Inflammatory macrophage treated with lipopolysaccharide for 4 hours (primary cell): ENCODE measurements at places on chromosomes 1 and 21.

DNA sequence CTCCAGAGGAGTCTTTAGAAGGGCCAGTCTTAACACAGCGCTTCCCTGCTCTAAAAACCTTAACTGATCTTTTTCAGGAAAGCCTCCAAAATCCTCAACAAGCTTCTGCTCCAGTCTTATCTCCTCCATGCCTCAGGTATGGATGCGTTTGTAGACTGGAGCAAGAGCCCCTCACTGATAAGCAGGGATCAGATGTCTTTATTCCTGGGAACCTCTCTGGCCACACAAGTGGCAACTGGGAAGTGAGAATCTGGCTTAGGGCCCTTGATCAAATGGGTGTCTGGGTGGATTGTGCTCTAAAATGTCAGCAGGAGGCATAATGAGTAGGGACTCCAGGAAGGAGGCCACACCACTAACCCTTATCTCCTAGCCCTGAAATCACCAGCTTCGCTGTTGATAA lies 1.4 kb downstream of the ZBTB8A start:
- no peak for DNase-seq

GRCh38 chr1:29991025-29991424 lies 732.4 kb downstream of the MATN1 start:
- peak; percentile 5 for DNase-seq

DNA sequence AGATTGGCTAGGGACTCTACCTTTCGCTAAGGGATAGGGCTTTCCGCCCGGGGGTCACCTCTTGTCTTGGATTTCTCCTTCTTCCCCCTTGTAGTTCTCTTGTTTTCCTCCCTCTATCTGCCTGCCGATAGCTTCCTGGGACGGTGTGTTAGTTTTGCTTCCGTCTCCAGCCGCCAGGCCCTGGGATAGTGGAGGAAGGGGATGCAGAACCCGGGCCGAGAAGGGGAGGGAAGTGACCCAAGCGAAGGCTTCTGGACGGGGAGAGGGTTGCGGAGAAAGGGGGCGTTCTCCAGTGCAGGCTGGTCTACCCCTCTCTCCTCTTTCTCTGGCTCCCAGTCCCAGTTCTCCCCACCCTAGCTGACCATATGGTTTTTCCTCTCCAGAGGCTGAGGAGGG lies 871 bp downstream of the TUFT1 start:
- DNase-seq = peak; percentile 7

DNA sequence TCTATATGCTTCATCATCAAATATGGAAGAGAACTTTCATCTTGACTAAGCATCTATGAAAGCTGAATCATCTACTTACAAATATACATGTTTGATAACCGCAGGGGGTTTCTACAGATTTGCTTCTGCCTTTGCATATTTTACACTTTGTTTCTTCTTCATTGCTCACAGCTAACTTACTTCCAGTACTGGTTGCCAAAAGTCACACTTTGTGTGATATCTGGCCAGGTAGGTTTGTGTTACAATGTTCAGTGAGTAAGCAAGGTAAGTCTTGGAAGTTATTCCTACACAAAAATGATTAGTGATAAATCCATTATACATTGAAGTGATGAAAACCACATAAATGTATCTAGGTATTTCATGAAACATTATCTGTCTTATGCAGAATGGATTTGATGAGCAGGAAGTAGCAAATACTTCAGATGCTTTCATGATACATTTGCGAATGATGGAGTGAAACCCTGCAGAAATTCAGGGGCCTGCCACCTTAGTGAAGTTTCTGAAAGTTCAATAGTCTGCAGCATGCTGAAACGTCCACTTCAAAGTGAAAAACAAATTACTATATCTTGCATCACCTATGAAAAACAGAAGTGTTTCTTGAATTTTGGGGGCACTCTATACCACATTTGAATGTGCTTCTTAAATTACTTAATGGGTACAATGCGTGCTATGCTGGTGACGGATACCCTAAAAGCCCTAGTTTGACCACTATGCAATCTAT lies 187.3 kb downstream of the ATP6V1G3 start:
- no peak for DNase-seq

- DNase-seq = no peak
These were observed 10.8 kb upstream of the ADAM30 start for GRCh38 chr1:119906927-119907652.

- DNase-seq = no peak
These were observed 36.1 kb downstream of the TRIM11 start for GRCh38 chr1:228370439-228370940.

DNA sequence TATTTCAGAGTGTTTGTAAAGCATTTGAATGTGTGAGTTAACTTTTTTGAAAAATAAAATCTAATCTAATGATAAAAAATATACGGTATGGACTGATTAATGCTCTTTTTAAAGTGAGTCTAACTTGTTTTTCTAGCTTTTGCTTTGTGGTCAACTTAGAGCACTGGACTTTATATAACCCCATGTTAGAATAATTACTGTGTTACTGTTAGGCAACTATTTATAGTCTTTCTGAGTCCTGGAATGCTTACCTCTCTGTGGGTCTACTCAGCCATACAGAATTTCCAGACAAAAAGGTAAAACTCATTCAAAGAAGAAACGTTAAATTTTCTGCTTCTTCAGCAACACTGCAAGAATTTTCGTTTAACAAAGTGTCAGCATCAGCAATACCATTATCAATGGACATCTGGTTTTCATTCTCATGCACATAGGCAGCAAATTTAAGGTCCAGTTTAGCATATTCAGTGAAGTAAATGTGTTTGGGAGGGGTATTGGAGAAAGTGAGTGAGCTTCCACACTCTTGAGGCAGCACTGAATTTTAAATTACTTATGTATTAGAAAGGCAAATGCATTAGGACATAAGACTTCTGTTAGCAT lies 664.7 kb upstream of the NEGR1 start:
- DNase-seq = no peak

DNA sequence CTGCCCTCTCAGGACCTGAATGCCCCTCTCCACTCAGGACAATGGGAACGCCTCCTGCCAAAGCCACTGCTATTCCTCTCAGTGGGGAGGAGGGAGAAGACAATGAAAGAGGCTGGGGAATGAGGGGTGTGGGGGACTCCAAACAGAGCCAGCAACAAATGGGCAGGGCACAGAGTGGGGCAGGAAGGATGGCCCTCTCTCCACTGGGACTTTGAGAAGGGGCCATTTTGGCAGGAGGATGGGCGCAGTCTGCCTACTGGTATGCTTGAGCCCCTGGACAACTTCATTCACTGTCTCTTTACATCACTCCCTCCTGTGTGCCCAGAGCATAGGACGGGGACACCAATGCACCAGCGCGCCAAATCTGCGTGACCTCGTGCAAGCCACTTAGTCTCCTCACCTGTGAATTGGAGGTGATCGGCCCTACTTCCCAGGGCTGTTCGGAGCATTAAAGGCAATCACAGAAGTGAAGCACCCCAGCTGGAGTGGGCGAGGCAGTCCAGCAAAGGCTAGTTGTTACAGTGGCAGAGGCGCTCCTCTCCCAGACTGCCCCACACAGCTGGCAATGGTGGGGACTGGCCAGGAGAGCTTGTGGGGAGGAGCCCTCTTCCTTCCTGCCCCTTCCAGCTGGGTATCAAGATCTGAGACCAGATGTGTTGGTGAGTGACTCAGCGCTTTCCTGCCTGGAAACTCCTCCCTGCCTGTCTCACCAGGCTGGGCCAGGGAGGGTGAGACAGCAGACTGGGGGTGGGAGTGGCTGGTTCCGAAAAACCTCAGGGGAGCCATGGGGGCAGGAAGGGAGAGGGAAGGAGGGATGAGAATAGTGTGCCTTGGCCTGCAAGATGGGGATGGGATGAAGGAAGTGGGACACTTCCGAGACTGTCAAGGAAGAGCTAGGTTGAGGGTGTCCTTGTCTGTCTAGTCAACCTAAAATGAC lies 22.4 kb upstream of the SYNC start:
- DNase-seq = peak; percentile 66

DNA sequence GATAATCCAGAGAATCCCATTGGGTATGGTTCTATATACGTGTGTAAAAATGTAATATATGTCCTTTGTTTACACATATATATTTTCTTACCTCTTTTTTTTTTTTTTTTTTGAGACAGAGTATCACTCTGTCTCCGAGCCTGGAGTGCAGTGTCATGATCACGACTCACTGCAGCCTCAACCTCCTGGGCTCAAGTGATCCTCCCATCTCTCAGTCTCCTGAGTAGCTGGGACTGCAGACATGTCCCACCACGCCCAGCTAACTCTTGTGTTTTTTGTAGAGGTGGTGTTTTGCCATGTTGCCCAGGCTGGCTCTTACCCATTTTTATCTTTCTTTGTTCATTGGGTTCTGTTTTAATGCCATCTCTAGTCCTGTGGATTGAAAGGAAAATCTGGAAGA lies 59.5 kb downstream of the ZBTB17 start:
- no peak for DNase-seq

GRCh38 chr1:209815931-209816341 lies 10.0 kb upstream of the IRF6 start:
- peak; percentile 21 for DNase-seq

- no peak for DNase-seq
These were observed 16.5 kb upstream of the CFHR5 start for GRCh38 chr1:196960854-196961253.

DNA sequence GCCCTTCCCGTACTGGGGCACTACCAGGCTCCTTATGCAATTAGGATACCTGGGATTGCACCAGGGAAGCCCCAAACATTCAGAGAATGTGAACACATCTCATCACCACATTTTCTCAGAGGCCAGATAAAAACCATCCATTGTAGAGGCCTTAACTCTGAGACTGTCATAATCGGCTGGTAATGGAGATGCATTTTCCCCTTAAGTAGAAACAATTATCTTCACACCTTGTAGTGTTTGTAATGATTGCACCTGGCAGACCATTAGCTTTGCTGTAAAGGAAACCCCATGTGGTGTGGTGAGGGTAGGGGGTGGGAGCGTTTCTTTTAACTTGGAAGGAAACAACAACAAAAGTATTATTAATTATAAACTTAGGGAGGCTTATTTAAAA lies 90.0 kb upstream of the TLR5 start:
- no peak for DNase-seq

DNA sequence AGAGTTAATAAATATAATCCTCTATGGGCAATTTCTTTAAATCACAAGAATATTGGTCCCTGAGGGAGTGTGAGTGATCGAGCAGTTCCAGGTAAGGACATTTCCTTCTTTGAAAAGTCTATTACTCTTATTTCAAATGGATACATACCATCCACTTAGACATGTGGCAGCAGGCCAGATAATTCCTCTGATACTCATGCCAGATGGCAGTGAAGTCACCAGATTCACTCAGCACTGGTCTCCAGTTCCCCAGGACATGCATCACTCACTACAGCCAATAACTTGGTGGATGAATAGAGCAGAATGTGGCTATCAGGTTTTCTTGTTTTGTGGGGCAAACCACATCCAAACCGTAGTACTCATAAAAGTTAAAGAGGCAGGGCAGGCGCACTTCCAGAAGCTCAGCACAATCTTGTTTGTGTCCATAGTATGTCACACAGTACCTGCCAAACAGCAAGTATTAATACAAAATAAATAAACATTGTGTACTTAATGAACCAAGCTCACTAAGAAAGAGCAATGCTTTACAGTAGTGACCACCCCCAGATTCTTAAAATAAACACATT lies 74.2 kb upstream of the CD53 start:
- DNase-seq = no peak

DNA sequence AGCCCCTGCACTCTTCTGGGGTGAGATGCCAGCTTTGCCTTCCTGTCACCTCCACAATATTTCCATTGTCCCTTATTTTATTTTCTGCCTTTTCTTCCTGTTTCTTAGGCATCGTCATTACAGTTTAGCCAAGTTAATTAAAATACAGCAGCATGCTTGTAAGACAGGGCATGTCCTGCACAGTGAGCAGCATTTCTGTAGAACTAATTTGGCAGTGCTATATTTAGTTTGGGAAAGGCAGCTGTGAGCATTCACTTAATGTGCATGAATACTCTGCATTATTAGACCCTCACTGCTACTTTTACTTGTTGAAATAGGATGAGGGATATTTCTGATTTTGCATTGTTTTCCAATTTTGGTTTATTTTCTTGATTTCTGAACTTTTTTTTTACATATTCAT lies 133.3 kb downstream of the KCNK2 start:
- DNase-seq = no peak

GRCh38 chr1:206495011-206495461 lies 12.3 kb upstream of the RASSF5 start:
- DNase-seq = no peak

DNA sequence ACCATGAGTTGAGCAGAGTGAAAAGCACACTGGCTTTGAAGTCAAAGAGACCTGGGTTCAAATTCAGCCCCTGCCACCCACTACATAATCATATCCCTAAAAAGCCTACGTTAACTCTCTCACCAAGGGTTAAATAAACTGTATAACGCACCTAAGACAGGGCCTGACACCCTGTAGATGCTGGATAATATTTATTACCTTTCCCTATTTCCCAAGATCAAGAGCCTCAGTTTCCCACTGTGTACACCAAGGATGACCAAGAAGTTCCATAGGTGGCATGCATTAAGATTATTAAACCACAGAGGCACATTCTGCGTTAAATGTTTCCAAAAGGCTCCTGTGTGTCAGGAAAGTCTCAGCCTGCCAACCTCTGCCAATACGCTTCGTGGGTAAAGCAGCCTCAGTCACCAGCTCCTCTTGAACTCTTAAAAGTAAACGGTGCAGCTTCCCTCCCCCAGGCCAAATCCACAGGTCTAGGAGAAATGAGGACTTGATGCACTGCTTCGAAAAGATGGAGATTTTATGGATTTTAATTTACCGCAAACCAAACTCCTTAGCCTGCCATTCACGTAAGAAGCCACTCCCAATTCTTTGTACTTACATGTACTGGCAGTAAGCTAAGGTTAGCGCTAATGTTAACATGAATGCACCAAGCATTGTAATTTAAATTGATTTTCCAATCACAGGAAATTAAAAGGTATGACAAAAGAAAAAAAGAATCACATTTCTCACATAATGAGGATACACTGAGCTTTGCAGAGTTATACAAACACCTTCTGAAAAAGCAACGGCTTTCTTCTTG lies 2.6 kb downstream of the USP24 start:
- no peak for DNase-seq

- DNase-seq = peak; percentile 50
These were observed 2.4 kb downstream of the PARP1 start for GRCh38 chr1:226405411-226405988.
